Spinal cord (tissue), 10 donors: ENCODE measurements at places on chromosomes 7 and 10. TPM values are rescaled to one million over a fixed set of nuclear protein-coding genes. Genes with fewer than 3 reads are reported as not detected.

DNA sequence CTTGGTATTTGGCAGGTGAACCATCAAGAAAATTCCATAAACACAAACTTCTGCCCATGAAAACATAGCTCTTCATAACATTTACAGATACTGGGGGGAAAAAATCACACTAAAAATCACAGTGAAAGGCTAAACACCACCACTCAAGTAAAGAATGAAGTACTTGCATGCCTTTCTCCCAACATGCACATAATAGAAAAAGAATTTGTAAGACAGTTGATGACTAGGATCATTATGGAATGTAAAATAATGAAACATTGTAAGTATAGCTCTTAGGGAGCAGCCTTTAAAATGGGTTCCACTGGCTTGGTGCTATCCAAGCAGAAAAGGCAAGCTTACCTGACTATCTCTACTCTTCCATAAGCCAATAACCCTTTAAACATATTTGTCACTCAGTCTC, 299.9 kb upstream of the LRRN3 start:
- DNase-seq, result no peak

GRCh38 chr10:128631801-128632241, 505.6 kb upstream of the MKI67 start:
- peak; percentile 30 for DNase-seq

DNA sequence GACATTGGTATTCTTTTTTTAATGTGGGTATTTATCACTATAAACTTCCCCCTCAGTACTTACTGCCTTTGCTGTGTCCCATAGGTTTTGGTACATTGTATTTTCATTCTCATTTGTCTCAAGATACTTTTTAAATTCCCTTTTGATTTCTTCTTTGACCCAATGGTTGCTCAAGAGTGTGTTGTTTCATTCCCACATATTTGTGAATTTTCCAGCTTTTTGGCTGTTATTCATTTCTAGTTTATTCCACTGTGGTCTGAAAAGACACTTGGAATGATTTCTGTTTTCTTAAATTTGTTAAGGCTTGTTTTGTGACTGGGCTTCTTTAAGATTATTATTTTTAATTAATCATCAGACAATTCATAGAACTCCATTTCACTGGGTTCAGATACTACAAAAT, 105.0 kb downstream of the EPC1 start:
- no peak for DNase-seq

DNA sequence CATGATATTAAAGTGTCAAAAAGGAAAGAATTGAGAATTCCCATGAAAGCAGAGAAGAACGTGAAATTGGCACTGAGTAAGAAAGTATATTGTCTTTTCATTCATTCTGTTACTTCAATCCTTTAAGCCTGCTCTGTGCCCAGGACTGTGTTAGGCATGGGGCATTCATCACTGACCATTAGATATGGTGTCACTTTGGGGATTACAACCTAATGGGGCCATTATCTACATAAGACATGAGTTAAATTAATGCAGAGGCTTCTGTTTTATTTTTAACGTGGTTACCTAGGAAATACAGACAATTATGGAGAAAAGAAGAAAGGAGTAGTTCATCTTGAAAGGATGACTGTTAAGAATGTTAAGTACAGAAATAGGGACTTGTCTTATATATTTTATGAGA, 163.5 kb upstream of the LRGUK start:
- no peak for DNase-seq

GRCh38 chr7:138975343-138976104, 5.7 kb downstream of the KIAA1549 start:
- peak; percentile 90 for DNase-seq

NPC1L1 gene
- total RNA-seq, result 0.10 TPM

DNA sequence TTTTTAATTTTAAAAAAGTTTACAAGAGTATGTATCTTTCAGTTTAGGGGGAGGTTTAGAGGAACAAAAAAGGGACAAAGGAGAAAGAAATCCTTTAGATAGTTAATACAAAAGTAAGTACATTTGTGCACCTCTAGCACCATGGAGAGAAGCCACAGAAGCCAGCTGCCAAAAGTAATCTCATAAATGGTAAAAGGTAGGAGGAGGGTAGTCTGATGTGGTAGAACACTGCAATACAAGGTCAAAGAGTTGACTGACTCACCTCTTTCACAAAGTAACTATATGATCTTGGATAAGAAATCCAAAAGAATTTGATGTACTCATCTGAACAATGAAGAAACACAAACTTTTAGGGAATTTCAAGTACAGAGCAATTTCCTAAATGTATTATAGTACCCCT, 68.1 kb downstream of the CNOT4 start:
- DNase-seq, result no peak

DNA sequence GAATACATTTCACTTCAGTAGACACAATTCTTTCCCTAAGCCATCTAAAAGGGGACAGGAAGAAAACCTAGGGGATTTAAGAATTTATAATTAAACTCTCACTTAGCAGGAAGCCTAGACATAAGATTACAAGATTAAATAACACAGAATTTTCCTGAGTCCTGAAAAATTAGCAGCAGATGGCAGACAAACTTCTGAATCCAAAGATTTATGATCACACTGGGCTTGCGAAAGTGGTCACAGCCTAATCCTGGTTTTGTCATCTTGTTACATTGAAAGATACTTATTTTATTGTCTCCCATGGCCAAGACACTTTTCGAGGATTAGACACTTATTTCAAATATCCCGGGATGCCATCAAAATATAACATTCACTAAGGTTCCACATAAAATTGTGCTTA, 2.9 kb downstream of the ERLIN1 start:
- no peak for DNase-seq
